ENCODE measurements at places on chromosomes 13 and 19.

GRCh38 chr19:4504297-4504701 is 14.0 kb downstream of the PLIN4 start:
- no peak for DNase-seq

DNA sequence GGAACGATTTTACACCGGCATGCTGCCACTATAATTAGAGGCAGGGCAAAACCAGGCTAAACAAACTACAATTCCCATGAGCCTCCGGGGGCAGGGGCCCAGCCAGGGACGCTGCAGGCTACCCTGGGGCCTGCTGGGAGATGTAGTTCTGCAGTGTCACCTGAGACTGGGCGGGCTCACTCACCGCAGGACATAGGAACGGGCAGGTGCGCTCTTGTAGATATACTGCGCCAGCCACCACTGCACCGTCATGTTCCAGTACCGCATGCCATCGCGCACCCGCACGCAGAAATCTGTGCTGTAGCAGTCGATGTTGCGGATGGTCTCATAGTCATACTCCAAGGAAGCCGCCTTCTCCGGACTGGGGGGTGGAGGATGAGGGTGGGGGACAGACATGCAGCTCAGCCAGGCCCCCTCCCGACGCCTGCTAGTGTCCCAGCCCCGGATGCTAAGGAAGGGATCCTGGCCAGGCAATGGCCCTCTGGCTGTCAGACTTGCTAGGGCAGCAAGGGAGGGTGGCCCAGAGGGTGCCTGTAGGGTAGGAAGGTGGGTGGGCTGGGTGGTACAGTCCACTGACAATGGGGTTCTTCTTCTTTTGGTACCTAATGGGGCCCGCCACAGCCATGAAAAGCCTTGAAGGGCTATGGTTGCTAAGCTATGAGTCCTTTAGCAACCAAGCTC is 5.8 kb upstream of the TMC4 start:
- DNase-seq = no peak

DNA sequence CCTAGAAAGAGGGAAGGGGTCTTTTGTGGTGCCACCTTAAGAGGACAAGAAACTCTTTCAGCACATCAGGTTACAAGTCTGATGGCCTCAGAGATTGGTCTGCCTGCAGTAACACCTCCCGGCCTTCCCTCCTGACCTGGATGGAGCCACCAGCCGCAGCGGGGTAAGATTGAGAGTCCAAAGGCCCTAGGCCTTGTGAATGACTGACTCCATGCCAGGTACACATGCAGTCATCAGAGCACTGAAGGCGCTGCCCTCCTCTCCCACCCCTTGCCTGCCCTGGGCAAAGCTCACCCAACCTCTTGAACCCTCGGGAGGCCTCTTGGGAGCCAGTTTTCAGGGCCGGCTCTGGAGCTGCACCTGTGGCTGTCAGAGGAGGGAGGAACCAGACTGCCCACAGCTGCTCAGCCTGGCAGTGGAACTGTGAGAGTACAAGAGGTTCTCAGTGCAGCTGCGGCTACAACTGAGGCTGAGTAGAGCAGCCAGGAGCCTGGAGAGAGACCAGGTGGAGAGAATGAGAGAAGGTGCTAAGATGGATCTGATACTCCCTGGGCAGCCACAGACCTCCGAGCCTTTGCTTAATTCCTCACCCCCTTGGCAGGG is 23.8 kb upstream of the C13orf42 start:
- no peak for DNase-seq

GRCh38 chr19:32063601-32064000 is 281.8 kb upstream of the ZNF507 start:
- DNase-seq = no peak

GRCh38 chr13:110103534-110103933 is 203.4 kb downstream of the COL4A1 start:
- DNase-seq = no peak

- no peak for DNase-seq
Measured at GRCh38 chr19:16288544-16288943, 36.1 kb upstream of the KLF2 start.

DNA sequence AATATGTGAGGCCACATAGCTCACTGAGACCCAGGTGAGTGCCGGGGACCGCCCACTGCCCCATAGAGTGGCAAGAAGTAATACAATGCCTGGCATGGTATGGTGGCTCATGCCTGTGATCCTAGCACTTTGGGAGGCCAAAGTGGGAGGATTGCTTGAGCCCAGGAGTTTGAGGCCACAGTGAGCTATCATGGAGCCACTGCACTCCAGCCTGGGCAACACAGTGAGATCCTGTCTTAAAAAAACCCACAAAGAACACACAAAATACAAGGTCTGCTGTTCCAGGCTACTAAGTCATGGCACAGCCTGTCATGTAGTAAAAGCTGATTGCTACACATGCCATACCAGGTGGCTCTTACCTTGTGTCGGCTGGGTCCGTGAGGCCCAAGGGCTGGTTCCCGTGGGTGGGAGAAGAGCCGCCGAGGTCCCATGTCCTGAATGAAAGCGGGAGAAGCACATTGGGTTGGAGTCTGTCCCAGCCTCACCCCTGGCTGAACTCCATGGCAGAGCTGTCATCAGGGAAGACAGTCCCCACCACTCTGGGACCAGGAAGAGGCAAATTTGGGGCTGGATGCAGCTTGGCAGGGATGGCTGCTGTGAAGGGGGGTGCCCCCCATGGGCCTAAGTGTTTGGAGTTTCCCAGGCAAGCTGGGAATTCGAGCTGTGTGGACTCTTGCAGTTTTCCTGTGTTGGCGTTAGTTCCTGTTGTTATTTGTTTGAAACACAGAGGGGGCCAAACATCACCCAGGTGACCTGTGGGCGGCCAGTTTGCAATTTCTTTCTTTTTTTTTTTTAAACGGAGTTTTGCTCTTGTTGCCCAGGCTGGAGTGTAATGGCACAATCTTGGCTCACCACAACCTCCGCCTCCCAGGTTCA is 3.2 kb upstream of the FDX2 start:
- DNase-seq = no peak

Data from CD8-positive, alpha-beta T cell (primary cell).